Adipose tissue (tissue), 3 donors: ENCODE measurements at places on chromosomes 4 and X. TPM values are rescaled to one million over a fixed set of nuclear protein-coding genes. Genes with fewer than 3 reads are reported as not detected.

DCAF4L1 gene
- polyA plus RNA-seq, result under 0.01 TPM

ZFP92 gene
- polyA plus RNA-seq, result 0.56 TPM

CSTF2 gene
- 6.7 TPM for polyA plus RNA-seq

KDR gene
- polyA plus RNA-seq, result 8.2 TPM

SSX2 gene
- polyA plus RNA-seq, result not detected

HSFX3 gene
- polyA plus RNA-seq, result not detected

DCAF8L2 gene
- polyA plus RNA-seq, result not detected

LANCL3 gene
- polyA plus RNA-seq, result 0.02 TPM

USP17L30 gene
- polyA plus RNA-seq, result not detected

BCAP31 gene
- 640 TPM for polyA plus RNA-seq

XPNPEP2 gene
- 0.87 TPM for polyA plus RNA-seq
